CD8-positive, alpha-beta memory T cell (primary cell): ENCODE measurements at places on chromosomes 5 and 9. TPM values are rescaled to one million over a fixed set of nuclear protein-coding genes. Genes with fewer than 3 reads are reported as not detected.

The LCN12 gene
- total RNA-seq = 1.3 TPM

The PAPPA gene
- total RNA-seq = not detected

The FRMD3 gene
- total RNA-seq = 0.62 TPM

The CCL27 gene
- total RNA-seq = 0.35 TPM

The LIFR gene
- total RNA-seq = not detected

The PPP1R2B gene
- not detected for total RNA-seq

The SLC34A1 gene
- total RNA-seq = not detected

The SH3RF2 gene
- total RNA-seq = 0.09 TPM

The DYNC2I2 gene
- 67.7 TPM for total RNA-seq
